ENCODE measurements at places on chromosomes 1 and 21. TPM values are rescaled to one million over a fixed set of nuclear protein-coding genes. Genes with fewer than 3 reads are reported as not detected.

SLC25A34 gene
- polyA plus RNA-seq: 7.2 TPM

VHLL gene
- not detected for polyA plus RNA-seq

FMO1 gene
- 7.0 TPM for polyA plus RNA-seq

KRTAP6-3 gene
- not detected for polyA plus RNA-seq

KLF17 gene
- not detected for polyA plus RNA-seq

LCE2C gene
- polyA plus RNA-seq: not detected

DNA sequence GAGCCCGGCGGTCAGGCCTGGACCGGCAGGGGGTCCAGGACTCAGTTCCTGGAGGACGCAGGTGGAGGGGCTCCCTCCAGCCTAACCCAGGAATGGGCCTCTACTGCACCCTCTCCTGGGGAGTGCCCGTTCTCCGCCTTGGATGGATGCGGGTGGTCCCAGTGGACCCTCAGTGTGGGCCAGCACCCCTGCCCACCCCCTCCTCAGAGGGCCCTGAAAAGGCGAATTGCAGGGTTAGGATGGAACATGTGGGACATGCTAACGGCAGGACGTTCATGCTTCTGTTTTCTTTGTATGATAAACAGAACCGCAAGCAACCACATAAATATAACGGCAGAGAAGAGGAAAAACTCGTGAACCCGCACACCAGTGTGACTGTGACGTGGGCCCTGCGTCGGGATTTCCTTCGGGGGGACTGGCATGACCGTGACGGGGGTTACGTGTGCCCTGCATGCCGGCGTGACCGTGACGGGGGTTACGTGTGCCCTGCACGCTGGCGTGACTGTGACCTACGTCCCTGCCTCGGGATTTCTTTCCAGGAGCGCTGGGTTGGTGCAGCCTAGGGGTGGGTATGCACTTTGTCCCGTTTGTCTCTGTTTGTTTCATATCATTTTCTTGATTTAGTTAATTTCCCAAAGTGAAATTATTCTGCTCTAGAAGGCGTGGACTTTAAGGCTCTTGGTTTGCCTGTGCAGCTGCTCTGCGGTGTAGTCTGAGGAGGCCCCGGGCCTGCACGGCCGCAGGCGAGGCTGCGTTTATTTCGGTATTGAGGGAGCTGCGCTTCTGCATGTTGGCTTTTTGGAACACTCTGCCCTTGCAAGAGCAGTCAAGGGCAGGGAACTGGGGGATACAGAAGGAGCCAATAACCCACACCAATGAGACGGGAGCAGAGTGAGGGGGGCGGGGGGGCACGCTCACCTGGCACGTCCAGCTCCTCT lies 3.1 kb downstream of the FTCD start:
- DNase-seq: no peak

- DNase-seq: no peak
Observed at GRCh38 chr1:63795455-63795854, 21.6 kb downstream of the ROR1 start.

DNA sequence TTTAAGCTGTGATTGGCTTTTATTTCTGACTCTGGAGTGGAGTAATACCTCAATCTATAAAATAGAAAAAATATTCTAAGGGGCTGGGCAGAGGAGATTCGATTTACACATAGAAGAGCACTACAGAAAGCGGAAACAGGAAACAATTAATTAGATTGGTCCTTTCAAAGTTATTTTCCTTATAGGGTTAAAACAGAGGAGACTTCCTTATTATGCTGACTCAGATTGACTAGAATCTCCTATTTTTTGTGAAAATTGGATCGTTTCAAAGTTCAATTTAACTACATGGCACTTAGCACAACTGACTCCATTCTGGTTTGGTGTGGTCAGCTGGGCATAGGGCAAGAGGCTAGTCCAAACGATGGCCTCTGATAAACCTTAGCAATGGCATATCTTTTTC lies 48.3 kb upstream of the NCAM2 start:
- DNase-seq: no peak

- DNase-seq: no peak
Observed at GRCh38 chr1:39220891-39221870, 16.7 kb downstream of the MACF1 start.

GRCh38 chr1:198199105-198199504 lies 42.3 kb downstream of the NEK7 start:
- DNase-seq: no peak

GRCh38 chr1:109369167-109369746 lies 28.5 kb downstream of the SORT1 start:
- DNase-seq: no peak

DNA sequence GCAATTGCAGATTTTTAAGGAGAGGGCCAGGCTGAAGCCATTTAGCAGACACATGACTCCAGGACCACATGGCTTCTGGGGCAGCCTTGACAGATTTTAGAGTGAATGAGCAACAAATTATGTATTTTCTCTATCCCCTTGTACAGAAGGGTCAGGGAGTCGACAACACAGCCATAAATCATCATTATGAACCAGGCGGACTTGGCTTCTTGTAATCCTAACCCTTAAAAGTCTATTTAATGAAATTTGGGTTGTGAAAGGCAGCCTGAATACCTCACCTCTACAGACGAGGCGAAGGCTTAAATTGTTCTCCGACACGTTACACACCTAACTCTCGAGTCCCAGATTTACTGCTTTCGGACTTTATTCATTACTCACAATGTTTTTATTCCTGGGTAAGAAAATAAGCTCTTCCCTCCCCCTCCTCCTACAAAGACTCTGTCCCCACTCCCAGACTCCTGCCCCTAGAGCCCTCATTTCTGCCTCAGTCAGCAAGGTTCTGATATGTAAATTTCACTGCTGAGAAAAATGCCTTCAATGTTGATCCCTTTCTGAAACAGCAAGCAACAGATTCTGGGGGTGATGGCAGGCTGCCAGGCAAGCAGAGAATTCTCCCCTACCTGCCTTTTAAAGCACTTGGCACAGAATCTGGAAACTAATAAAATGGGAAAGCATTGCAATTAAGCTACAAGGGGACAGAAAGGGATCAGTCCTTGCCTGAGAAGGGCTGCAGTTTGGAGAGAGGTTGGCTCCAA lies 51.6 kb downstream of the PLPP3 start:
- DNase-seq: no peak

- DNase-seq: no peak
Observed at GRCh38 chr1:58670181-58670580, 29.7 kb downstream of the MYSM1 start.

DNA sequence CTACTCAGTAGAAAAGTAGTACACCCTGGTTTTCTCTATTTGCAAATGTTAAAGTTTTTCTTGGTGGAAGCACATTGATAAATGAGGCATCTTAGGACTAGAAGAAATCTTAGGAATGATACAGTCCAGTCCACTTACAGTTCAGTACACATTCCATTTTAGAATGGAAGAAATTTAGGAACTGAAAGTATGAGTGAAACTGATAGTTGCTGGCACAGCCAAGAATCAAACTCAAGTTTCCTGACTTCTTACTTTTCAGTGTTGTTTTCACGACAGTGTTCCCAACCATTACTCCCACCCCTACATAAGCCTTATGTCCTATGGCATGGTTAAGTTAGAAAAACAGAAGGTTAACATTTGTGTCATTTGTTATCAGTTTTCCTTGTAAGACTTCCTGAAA lies 258.5 kb downstream of the BACH1 start:
- no peak for DNase-seq

DNA sequence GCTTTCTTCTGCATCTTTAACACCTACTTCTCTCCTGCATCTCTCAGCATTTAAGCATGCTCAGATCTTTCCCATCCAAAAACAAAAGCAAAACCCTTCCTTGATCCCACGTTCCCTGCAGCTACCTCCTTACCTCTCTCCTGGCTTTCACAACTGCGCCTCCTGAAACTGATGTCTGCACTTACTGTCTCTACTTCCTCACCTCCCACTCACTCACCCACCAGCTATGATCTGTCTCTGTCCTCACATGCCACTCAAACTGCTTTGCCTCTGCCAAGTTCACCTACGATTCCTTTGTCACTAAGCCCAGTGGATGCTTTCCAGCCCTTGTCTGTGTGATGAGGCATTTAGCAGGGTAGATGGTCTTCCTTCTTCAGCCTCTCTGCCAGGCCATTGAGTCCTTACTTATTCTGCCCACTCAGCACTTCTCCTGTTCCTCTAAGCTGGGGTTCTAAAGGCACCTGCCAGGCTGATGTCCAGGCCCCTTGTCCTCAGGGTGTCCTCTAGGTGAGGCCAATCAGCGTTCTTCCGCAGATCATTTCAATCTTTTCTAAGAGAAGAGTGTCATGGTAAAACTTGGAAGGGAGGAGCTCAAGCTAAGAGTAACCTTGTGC lies 10.0 kb upstream of the GJB3 start:
- no peak for DNase-seq

GRCh38 chr1:21514245-21514644 lies 5.0 kb downstream of the ALPL start:
- no peak for DNase-seq

DNA sequence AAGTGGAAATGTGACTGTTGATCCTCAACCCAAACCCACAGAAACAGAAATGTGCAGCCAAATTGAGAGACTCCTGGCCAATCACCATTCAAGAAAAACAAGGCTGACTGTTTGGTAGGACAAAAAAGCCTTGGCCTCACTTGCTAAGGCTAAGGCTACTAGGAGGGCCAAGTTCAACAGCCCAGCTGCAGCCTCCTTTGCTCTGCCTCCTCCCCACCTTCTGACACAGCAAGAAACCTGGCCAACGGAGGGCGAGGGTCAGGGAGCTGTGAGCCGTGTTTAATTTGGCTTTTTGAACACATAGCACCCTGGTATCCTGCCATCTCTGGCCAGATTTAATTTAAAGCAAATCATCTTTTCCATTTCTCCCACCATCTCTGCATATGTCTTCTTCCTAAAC lies 165.8 kb upstream of the RAB4A start:
- DNase-seq: no peak

- no peak for DNase-seq
Observed at GRCh38 chr1:152251391-152251790, 27.4 kb upstream of the HRNR start.

DNA sequence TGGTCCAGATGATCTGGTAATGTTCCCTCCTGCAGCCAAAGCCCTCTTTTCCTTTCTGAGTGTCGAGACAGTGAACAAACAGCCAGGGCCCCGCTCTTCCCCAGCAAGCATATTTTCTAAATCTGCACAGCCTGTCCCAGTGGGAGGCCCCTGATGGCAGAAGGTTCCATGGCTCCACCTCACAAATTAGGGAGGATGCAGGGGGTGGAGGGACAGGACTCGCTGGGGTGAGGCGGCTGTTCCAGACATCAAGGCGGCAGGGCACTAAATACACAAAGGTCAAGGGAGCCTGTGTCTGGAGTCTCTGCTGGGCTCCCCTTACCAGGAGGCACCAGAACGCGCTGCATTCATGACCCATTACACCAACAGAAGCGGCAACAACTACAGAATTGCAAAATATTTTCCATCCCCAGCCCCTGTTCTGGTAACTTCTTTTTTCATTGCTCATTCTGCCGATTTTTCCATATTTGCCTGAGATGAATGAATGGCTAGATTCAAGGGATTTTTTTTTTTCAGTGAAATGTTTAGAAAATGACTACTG lies 27.0 kb upstream of the PRELP start:
- DNase-seq: no peak

- no peak for DNase-seq
Observed at GRCh38 chr1:205266611-205267305, 39.0 kb downstream of the TMCC2 start.

DNA sequence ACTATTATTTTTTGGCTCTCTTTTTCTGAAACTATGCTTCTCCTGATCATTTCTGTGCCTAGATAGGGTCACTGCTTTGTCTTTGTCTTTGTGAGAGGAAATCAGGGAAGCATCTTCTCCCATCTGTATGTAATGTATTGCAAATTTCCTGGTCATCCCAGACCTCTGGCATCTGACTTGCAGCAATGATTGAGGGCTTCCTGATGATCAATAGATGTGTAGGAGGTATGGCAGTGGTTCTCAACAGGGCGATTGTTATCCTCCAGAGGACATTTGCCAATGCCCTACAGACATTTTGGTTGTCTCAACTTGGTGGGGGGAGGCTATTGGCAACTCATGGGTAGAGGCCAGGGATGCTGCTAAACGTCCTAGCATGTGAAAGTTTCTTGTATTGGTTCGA lies 64.7 kb downstream of the RGL1 start:
- no peak for DNase-seq

DNA sequence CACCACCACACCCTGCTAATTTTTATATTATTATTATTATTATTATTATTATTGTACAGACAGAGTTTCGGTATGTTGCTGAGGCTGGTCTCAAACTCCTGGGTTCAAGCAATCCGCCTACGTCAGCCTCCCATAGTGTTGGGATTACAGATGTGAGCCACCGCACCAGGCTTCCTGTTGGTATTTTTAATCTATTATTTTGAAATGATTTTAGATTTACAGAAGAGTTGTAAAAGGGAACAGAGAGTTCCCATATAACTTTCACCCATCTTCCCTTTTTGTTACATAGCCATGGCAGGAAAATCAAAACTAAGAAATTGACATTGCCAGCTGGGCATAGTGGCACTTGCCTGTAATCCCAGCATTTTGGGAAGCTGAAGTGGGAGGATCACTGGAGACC lies 42.9 kb upstream of the CITED4 start:
- DNase-seq: no peak

DNA sequence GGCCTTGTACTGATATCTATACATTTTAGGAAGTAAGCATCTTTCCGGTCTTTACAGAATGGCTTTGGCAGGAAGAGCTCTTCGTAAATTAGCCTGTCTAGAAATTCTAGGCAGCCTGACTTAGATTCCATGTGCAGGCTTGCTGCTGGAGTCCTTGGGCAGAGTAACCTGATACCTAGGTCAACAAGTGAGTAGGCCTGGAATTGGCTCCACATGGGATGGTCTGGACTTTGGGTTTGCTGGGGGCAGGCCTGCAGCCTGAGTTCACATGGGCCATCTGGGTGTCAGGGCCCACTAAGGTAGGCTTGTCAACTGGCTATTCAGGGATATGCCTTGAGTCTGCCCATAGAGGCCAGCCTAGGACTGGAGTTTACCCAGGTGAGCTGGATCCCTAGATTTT lies 59.6 kb upstream of the CYYR1 start:
- no peak for DNase-seq

- no peak for DNase-seq
Observed at GRCh38 chr1:220339581-220339980, 67.3 kb upstream of the RAB3GAP2 start.

DNA sequence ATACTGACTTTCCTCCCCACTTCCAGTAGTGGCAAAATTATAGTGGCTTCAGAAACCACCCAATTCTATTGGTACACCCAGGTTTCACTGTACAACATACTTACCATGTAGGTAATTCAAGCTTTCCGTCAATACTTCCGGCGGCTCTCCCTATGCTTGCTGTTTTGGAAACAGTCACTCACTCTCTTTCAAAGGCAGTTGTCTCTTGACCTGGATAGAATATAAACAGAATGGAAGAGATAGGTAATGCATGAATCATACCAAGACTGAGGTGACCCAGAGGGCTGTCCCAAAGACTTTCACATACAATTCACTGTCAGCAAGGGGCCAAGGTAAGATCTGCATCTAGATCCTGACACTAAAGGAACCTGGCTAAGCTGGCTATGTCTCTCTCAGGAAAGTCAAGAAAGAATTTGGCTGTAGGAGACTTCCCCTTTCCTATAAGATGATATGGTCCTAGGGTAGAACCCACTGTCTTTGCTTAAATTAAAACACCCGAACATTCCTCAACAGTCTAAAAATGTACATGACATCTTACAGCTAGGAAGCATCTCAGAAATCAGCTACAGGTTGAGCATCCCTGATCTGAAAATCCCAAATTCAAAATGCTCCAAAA lies 59.6 kb downstream of the LUZP1 start:
- DNase-seq: no peak

GRCh38 chr1:51567653-51568052 lies 48.6 kb upstream of the EPS15 start:
- DNase-seq: no peak
